ENCODE measurements at places on chromosomes 4 and X.

DNA sequence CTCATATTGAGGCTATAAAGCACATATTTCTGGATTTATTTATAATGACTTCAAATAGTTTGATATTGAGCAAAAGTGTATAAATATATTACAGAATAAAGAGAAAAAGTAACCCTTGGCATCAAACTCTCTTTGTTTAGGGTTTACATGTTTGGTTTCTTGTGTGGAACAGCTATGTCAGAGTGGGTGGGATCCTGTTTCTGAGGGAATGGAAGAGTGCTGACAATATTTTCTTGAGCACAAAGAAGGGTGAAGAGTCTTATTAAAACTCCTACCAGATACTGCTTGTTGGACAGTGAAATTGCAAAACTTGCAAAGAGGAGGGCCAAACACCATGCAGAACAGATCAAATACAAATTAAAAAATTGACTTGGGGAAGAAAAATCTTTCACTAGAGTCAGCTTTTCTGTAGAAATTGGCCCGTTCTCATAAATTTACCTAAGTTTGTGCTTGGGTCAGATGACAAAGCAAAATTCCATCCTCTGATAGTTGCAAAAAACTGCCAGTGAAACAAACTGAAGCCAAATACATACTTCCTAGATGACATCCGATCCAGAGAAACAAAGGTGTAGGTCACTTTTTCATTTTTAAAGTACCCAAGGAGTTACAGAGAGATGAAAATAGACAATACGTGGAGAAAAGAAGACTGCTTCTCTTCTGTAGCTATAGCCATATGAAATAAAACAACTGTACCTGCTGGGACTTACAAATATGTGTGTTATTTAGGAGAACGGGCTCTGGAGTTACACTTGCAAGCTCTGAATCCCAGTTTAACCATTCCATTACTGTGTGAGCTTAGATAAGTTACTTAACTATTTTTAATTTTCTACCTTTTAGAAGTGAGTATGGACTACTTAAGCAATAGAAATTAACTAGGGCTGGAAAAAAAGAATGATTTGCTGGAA lies 133.3 kb downstream of the MAML3 start:
- DNase-seq = no peak

GRCh38 chrX:39725114-39725513 lies 372.6 kb downstream of the BCOR start:
- no peak for DNase-seq

GRCh38 chr4:3202836-3203820 lies 45.8 kb upstream of the MSANTD1 start:
- no peak for DNase-seq

DNA sequence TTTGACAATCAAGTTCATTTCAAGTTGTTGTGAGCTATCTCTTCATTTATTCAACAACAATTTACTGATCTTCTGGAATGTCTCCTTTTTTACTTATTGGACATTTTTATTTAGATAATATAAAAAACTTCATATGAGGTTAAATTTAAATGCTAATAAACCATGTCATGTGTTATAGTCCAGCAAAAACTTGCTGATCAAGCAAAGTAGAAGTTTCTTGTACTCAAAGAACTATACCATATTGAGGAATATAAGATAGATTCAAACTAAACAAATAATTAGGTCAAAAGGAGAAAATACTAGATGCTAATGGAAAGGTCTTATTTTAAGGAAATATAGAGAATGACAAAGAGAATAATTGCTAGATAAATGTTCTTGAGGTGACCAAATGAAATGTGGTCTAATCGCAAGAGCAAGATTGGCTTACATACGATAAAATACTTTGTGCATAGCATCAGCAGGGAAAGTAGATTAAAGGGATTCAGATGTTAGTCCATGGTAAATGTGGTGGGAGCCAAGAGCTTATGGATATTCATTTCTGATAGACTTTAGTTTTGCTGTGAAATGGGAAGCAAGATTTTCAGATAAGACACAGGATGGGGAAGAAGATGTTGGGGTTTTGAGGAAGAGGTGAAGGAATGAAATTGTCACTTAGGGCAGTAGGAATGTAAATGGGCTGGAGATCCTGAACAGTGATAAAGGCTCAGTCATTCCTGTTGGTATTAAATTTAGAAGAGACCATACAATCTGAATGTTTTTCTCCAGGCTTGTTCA lies 229.5 kb downstream of the MAPK10 start:
- no peak for DNase-seq
